GM19239 (cell line): ENCODE measurements at places on chromosomes 12 and 14.
A peak's percentile ranks its signal among the peaks of the same experiment; 100 is the strongest.

- no peak for DNase-seq
These were observed 1284.1 kb downstream of the AACS start for GRCh38 chr12:126349383-126349782.

GRCh38 chr12:94244165-94245133, 96.1 kb downstream of the PLXNC1 start:
- peak; percentile 46 for DNase-seq

GRCh38 chr12:4118017-4118510, 155.5 kb upstream of the CCND2 start:
- DNase-seq, result no peak

GRCh38 chr12:3087758-3088650, 10.8 kb downstream of the TSPAN9 start:
- DNase-seq, result no peak

DNA sequence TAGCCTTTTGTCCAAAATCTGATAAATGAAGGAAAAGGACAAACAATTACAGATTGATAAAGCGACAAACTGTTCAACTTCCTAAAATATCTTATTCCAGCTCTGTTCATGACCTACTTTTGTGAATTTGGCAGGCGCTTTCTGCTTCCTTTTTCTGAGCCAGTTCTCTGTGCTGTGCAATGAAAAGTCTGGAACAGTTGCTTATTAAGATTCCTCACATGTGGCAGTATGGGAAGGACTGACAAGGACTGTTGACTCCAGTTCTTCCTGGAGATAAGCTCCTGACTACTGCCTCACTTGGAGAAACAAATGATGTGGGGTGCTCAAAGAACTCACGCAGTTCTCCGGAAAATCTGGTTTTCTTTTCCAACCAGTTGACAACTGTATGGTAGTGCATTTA, 58.3 kb upstream of the ANP32D start:
- DNase-seq, result no peak
